ENCODE measurements at places on chromosomes 13 and 19.

GRCh38 chr19:29683009-29683408 lies 17.7 kb downstream of the PLEKHF1 start:
- DNase-seq, result no peak

DNA sequence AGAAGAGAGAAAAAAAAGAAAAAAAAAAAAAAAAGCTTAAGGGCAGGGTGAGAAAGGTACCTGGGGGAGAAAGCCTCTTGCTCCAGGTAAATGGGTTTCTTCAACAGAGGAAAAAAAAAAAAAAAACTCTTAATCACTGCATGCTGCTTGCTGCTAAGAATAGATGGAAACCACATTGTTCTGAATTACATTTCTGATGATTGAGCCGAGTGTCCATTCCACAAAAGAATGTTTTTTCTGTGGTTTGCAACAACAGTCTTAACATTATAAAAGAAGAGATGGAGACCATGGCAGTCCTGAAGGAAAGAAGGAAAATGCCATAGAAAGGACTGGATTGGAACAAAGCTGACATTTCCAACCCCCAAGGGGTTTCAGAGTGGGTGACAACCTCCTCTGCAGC lies 1312.7 kb downstream of the SLITRK1 start:
- DNase-seq, result no peak

DNA sequence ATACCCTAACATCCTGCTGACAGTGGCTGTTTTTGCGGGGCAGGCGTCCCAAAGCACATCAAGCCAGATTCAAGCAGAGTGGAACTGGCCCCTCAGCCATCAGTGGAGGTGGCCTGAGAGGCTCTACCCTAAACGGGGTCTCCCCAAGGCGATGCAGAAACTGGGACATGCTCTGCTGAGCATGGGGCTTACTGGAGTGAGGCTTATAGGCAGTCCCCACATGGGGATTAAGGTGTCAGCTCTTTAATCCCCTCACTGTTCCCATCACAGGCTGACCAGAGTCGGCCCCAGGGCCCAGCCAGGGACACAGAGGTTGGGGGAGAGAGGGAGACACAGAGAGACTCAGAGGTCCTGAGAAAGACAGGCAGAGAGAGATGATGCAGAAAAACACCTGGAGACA lies 17.0 kb downstream of the CYP2F1 start:
- no peak for DNase-seq

- DNase-seq, result no peak
These were observed 1773.8 kb downstream of the PCDH9 start for GRCh38 chr13:65456150-65456912.

DNA sequence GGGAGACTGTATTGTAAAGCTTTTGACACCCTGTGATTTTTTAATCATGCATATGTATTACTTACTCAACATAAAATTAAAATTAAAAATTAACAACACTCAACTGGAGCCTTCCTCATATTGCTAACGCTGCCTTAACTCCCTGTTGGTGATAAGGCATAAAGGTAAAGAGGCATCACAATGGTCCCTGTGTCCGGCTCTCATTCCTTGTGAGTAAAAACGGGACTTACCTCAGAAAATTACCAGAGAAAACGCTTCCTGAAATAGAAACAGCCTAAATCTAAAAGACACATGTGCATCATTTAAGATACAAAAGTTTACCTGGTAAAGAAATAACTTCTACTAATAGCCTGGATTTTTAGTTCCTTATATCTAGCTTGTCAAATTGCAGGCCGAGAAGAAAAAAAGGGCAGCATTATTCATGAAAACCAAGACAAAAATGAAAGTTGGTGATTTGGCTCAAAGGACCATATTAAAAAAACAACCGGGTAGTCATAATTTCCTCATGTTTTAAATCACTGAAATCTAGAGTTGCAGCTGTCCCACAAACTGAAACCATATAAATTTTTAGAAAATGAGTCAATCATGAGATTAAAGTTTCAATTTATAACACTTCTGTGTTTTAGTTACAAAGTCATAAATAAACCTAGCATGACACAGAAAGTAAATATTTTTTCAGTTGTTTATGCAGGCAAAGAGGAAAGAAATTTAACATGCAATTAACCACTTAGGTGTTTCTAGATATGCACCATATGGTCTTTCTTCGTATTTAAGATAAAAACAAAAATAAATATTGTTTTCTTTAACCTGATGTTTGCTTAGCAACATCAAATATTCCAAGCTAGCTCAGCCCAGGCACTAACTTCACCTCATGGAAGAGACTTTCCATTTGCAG lies 94.7 kb downstream of the MIPEP start:
- no peak for DNase-seq

DNA sequence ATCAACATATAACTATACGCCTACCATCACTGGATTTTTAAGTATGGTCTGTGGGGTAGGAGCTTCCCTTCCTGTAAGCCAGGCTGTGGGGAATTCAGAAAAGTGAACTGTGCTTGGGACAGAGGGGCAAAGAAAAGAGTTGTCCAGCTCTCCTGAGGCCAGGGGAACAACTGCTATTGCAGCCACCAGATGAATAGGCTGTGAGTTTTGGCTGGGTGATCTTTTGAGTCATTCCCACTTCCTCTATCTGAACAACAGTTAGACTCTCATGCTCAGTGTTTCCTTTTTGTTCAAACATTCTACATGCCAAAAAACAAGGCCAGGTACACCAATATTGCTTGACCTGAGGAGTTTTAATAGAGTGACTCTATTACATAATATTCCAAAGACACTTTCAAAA lies 426.2 kb upstream of the DACH1 start:
- DNase-seq, result no peak

GRCh38 chr13:39144391-39144790 lies 106.1 kb downstream of the NHLRC3 start:
- no peak for DNase-seq

DNA sequence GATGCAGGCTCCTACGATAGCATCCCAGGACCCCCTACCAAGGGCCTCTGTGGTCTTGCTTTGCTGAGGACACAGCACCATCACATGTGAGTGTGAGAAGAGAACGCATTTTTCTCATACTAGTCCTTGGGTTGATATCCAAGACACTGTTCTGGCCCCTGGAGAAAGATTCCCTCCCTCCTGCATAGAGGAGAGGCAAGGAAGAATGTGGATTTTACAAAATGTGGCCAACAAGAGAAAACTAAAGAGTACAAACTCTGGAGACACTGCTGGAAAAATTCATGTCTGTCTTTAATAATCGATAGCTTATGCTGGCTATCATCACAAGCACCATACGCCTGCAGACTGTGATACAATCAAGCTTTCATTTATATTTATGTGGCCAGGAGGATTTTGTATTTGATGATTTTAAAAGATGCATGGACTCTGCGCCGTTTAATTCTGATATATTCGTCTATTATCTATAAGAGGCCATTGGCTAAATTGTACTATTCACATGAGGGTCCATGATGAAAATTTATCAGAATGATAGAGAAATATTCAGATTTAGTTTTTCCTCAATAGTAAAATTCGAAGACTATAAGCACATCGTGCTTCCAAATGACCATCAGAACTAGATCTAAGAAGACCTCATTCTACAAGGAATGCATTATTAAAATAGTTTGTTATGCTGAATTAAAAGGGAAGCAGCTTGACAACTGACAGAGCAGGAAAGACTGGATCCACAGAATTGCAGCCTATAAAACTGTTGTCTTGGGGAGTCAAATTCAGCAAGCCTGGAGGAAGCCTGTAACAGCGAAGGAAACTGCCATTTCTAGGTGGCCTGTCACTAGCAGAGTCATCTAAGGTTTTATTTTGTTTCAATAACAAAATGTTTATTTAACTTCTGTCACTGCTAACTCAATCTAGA lies 578.7 kb downstream of the DIAPH3 start:
- DNase-seq, result no peak

DNA sequence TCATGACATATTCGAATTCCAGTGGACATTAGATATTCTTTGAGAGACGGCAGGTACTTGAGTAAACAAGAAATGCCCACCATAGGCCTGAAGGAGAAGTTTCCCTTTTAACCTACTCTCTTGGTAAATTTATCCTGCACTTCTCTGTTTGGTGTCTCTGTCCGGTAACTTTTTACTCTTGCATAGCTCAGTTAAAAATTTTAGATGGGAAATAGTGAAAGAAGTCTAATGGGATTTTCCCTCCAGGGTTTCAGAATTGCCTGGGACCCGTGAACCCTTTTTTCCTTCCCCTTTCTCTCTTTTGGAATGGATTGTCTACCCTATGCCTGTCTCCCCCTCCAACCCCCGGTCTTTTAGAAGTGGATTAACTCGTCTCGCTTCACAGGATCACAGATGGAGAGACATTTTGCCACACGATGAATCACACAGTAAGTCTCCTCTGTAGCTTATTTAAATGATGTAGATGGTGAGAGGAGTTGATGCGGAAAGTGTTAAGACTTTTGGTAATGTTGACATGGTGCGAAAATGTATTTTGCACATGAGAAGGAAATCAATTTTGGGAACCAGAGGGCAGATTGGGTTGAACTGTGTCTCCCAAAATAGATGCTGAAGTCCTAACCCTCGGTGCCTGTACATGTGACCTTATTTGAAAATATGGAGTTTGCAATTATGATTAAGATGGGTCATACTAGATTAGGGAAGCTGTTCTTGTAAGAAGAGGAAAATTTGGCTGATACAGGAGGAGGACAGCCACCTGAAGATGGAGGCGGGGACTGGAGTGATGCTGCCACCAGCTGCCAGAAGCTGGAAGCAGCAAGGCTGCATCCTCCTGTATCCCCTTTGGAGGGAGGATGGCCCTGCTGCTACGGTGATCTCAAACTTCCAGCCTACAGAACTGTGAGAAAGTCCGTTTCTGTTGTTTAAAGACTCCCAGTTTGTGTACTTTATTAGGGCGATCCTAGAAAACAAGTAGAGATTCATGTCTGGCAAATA lies 711 bp upstream of the MIPEP start:
- DNase-seq, result no peak

DNA sequence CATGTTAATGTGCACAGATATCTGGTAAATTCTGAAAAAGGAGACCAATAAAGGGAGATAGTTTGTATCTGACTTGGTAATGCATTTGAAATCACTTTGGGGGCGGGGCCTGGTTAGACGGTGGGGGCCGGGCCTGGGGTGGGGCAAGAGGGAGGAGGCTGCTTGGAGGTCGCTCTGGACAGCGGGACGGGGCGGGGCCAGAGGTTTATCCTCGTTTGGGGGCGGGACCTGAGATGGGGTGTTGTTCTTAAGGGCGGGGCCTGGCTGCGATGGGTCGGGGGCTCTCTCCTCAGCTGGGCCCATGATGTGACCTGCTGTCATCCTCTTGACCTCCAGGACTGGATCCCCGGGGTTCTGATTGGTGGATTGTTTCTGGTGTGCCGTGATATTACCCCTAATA lies 4.9 kb upstream of the ZNF808 start:
- DNase-seq, result no peak

DNA sequence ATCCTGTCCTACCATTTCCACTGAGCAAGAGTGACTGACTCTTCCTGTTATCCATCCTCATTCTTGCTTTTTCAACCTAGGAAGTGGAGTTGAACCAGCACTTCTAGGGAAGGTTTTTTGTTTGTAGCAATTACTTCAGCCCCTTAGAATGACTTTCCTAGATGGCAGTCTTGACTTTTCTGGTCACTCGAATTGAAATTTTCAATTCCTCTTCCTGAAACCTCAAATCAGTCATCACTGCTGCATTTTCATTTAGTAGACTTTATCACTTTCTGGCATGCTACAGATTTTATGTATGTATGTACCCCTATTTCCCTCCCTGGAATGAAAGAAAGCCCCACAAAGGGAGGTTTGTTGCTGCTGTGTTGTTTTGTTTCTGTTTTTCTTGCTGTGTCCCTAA lies 915.9 kb downstream of the PCDH17 start:
- no peak for DNase-seq

DNA sequence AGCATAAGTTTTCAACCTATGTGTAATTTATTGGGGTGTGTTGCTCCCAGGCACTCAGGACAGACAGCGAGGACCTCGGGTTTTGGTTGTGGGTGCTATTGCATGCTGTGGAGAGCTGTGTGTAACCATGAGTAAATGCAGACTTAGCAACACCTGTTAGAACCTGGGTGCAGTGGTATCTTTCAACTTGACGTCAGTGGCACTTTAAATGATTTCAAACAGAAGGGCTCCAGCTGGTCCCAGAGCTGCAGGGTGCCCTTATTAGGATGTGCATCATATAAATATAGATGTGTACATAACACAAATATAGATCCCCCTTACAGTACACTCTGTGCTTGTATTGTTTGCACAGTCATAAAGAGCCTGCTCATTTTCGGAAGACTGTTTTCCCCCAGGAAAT lies 228.3 kb upstream of the IRS2 start:
- DNase-seq, result no peak

GRCh38 chr13:48585456-48585840 lies 52.6 kb upstream of the RCBTB2 start:
- no peak for DNase-seq

GRCh38 chr13:27466513-27466912 lies 16.1 kb upstream of the MTIF3 start:
- no peak for DNase-seq

GRCh38 chr19:38417146-38417543 lies 8.9 kb downstream of the RASGRP4 start:
- DNase-seq, result no peak

- no peak for DNase-seq
These were observed 257.4 kb upstream of the SLITRK1 start for GRCh38 chr13:84139561-84140158.

DNA sequence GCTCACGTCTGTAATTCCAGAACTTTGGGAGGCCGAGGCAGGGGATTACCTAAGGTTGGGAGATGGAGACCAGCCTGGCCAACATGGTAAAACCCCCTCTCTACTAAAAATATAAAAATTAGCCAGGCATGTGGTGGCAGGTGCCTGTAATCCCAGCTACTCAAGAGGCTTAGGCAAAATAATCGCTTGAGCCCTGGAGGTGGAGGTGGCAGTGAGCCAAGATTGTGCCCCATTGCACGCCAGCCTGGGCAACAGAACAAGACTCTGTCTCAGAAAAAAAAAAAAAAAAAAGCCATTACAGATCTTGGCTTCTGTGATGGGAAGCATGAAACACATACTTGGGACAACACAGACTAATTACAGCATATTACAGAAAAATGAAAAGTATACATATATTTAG lies 1404.5 kb upstream of the SPRY2 start:
- DNase-seq, result no peak

DNA sequence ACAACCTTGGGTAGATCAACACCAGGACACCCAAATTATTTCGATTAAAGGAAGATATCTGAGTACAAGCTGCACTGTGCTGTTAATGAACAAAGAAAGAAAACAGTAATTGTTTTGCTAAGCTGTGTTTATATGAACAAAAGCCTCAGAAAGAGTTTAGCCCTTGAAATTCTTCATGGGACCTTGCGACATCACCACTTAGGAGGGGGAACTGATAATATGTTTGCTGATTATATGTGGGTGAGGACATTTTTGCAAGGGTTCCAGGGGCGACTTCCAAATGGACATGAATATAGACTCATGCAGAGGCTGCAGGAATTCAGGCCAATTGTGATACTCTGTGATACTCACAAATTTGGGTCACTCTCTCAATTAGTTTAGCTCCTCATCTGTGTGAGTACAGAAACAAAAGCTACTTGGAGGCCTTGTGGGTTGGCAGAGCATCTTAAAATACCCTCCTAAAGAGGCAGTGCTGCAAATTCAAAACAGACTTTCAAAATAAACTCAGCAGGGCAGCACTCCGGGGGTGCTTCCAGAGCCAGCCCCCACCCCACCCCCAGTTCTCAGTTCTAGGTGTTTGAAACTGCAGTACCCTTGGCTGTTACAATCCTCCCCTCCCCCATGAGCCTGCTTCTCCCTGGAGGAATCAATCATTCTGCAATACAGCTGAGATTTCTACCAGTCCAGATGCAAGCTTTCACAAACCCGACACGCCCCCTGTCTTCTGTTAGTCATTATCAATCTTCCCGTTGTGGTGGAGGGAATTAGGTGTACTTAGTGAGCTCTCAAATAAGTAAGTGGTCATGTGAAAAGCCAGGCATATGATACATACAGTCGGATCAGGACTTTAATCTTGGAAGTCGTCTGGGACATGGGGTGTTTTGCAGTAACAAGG lies 97.0 kb upstream of the MBNL2 start:
- DNase-seq, result no peak

Measured in stimulated activated CD4-positive, alpha-beta T cell treated with anti-CD3 and anti-CD28 coated beads, Interleukin-12 subunit alpha, Interleukin-12 subunit beta, amount 100 ng/mL, for 4 hours (primary cell).